T-helper 1 cell (primary cell): ENCODE measurements at places on chromosomes 7 and 10.

DNA sequence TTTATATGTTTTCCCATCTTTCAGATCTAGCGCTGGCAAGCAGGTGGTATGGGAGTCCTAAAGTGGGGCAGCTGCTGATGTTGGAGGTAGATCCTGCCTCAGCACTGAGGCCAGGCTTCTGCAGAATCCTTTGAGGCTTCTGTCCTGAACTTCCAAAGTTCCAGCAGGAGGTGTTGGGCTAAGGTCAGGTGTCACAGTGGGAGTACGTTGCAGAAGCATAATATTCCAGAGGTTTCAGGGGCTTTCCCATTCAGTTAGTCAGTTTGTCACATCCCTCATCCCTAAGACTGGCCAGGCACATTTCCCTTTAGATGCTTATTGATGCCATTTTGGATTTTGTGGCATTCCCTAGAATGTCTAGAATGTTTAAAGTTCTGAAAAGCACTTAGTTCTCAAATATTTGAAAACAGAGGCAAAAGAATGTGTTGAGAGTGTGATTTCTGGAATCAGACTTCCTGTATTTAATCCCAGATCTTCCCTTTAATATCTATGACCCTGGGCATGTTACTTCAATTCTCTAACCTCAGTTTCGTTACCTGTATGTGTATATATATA is 319.1 kb upstream of the PHYHIPL start:
- DNase-seq: no peak

DNA sequence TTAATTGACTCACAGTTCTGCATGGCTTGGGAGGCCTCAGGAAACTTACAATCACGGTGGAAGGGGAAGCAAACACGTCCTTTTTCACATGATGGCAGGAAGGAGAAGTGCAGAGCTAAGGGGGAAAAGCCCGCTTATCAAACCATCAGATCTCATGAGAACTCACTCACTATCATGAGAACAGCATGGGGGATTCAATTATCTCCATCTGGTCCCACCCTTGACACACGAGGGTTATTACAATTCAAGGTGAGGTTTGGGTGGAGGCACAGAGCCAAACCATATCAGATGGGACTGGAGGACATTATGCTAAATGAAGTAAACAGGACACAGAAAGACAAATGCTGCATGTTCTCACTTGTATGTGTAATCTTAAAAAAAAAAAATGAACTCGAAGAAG is 141.4 kb upstream of the HABP2 start:
- DNase-seq: no peak

- no peak for DNase-seq
Measured at GRCh38 chr10:16470747-16471146, 33.9 kb downstream of the PTER start.

- no peak for DNase-seq
Measured at GRCh38 chr7:144786522-144786921, 49.3 kb downstream of the TPK1 start.

DNA sequence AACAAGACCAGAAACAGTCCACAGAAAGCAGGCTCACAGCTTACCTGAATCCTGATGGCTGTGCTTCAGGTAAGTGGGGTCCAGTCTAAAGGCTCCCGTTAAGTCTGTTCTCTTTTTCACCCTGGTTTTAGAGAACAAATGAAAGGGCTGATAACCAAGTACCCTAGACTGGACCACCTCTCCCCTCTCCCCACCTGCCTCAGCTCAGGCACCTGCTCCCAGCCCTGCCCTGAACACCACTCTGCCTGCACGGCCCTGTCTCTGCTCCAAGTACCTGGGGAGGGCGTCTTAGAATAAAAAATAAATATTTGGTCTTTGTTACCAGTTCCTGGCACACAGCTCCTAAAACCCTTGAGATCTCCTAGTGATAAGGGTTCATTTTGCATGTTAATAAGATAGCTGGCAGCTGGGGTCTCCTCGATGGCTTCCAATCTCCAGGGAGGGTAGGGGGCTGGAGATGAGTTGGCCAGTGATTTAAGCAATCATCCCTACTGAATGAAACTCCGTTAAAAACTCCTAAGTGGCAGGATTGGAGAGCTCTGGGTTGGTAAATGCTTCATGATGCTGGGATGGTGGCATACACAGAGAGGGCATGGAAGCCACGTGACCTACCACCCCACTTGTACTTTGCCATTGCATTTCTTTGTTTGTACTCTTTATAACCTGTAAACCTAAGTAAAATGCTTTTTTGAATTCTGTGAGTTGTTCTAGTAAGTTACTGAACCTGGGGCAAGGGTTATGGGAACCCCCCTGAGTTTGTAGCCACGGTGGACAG is 29.8 kb upstream of the FIGNL1 start:
- no peak for DNase-seq

DNA sequence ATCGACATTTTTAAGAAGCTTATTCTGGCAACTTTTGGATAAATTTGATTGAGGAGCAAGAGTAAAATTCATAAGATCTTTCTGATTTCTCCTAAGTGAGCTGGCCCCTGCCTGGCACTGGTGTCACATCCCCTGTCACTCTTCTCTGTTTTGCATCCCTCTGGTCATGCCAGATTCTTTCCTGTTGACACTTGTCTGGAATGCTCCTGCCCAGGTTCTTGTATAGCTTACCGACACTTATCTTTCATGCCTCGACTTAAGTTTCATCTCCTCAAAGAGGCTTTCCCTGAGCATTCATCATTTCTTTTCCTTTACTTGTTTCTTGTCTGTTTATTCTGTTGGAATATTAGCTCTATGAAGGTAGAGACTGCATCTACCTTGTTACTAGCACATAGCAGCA is 22.2 kb upstream of the AASS start:
- no peak for DNase-seq
